ENCODE measurements at places on chromosomes 13 and 19.
A peak's percentile ranks its signal among the peaks of the same experiment; 100 is the strongest.

DNA sequence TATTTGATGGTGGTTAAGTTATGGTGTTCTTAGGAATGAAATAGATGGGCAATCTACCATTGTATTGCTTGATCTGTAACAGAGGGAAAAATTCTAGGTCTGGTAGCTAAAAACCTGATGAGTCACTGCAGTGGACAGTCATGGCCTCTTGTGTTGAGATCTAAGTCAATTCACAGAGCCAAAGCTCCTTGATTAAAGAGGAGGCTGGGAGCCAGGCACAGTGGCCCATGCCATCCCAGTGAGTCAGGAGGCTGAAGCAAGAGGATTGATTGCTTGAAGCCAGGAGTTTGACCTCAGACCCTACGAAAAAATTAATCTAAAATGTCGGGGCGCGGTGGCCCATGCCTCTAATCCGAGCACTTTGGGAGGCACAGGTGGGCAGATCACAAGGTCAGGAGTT lies 67.1 kb upstream of the KPNA3 start:
- DNase-seq: peak; percentile 88

GRCh38 chr13:50244713-50245574 lies 229.7 kb downstream of the KCNRG start:
- peak; percentile 95 for DNase-seq

DNA sequence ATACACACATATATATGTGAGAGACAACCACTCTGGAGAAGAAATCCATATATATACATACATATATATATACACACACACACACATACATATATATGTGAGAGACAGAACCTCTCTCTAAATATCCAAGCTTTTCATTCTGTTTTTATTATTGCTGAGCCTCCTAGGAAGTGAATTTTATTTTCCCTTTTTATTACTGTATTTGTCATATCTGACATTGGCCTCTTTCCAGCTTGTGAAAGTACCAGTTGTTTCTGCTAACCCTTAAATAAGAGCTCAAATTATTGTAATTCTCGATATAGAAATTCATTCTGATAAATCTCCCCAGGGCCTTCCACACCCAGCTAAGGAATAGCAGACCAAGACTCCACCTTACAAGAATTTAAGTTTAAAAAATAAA lies 81.0 kb downstream of the NUFIP1 start:
- no peak for DNase-seq

GRCh38 chr13:41193469-41193868 lies 900 bp downstream of the KBTBD7 start:
- DNase-seq: no peak

DNA sequence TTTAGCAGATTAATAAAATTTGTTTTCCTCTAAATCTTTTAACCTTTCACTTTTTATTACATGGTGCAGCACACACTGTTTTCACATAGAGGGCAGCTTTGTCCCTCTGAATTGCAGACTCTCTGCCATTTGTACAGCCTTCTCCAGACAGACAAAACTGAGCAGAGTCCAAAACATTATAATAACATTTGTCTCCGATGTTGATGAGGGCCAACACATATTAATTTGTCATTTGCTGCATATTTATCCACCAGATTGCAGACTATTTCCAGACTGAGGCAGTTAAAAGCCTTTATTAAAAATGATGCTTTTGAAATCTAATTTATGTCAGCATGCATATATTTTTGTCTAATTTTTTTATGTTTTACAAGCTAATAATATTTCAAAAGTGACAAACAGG lies 1251.9 kb upstream of the SLC10A2 start:
- DNase-seq: peak; percentile 41

DNA sequence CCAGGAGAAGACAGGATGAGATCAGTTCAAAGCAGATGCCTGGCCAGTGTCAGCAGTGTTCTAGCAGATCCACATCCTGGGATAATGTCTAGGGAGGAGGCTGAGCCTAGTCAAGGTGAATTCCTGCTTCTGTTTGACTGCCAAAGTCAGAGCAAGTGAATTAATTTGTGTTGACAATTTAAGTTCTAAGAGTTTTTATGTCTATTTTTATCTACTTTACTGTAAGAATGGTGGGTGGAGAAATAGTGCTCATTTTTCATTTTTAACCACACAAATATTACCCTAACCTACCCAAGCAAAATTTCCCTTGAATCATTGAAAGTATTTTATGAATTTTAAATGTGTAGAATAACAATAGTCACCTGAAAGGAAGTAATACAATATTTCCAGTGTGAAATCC lies 207.6 kb upstream of the SLC10A2 start:
- no peak for DNase-seq

DNA sequence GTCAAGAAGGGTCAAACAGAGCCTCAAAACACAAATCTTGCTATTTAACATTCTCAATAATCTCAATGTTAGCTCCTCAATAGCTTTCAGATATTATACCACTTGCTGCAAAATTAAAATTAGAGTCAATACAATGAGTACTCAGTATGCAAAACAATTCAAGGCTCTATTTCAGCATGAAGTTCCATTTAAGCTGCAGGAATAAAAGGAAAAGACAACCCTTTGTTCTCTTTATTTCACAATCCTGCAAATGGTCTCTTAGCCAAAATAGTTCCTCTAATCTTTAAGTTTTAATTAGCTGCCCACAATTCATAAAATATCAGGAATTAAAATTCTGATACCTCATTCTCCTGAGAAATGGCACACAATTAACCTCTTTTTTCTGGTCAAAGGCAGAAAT lies 40.5 kb upstream of the DCT start:
- no peak for DNase-seq
